ENCODE measurements at places on chromosomes 1 and 21.

DNA sequence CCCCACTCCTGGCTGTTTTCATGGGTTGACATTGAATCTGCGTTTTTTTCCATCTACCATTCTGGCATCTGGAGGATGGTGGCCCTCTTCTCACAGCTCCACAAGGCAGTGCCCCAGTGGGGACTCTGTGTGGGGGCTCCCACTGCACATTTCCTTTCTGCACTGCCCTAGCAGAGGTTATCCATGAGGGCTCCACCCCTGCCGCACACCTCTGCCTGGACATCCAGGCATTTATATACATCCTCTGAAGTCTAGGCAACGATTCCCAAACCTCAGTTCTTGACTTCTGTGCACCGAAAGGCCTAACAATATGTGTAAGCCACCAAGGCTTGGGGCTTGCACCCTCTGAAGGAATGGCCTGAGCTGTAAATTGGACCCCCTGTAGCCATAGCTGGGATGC is 147.9 kb upstream of the FMN2 start:
- DNase-seq: no peak

DNA sequence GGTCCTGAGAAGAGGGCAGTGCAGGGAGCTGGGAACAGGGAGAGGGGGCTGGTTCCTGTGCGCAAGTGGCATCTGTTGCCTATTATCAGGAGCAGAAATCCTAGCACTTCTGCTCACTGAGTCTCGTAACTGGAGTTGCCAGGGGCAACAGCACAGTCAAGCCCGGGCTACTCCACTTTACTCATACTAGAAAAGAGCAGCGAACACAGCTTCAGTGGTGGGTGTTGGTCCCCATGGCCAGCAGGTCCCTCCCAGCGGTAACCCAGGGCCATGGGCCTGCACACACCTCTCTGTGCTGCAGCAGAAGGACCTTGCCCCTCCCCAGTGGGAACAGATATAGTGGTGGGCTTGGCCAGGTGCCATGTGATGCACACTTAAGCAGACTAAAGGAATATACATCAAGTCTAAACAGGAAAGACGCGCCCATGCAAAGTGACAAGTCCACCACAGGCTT is 8.5 kb downstream of the PYCR2 start:
- no peak for DNase-seq

- DNase-seq: no peak
These were observed 21.4 kb downstream of the SEC16B start for GRCh38 chr1:177948336-177948972.

DNA sequence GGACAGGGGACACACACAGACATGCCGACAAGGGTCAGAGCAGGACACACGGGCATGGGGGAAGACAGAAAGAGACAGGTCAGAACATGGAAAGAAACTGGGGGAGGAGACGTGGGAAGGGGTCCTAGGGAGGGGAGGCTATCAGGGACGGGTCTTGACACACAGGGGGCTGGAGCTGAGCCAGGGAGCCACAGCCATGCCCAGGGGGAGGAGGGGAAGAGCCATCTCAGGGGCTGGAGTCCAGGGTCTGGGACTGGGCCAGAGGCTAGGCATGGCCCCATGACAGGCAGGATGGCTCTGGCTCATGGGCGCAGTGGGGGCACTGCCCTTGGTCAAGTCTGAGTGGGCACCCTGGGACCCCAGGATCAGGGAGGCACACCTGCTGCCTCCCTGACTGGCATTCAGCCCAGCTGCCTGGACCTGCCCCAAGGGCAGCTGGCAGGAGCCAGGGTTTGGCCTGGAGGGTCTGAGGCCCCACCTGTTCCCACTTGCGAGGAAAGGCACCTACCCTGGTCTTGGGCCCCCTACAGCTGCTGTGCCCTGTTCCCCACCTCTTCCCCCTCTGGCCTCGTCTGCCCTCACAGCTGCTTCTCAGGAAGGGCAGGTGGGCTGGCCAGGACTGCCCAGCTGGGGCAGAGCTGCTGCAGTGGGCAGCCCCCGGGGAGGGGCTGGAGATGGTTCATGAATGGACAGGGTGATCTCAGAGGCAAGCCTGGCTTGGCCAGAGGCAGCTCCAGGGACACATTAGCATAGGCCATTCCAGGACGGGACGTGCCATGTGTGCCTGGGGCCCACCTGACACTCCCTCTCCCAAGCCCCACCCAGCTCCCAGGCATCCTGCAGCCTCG is 42.9 kb downstream of the HSPG2 start:
- no peak for DNase-seq

GRCh38 chr1:40699787-40700186 is 8.3 kb downstream of the NFYC start:
- no peak for DNase-seq

DNA sequence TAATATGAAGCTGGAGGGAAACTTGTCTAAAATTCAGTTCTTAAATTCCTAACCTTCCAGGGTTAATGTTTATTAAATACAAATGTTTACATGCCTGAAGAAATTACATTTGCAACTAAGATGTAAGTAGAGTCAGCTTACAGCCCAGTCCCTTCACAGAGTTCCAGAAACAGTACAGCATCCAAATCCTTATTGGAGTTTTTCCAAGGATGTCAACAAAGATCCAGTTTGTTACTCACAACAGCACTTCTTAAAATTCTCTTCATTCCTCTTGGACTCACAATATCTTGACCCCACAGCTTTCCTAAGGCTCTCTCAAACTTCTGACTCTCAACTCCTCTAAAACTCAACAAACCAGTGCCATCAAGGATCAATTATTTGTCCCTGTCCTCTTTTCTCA is 50.1 kb upstream of the RWDD3 start:
- no peak for DNase-seq

- no peak for DNase-seq
These were observed 411.4 kb upstream of the DEPDC1 start for GRCh38 chr1:68908316-68908715.

DNA sequence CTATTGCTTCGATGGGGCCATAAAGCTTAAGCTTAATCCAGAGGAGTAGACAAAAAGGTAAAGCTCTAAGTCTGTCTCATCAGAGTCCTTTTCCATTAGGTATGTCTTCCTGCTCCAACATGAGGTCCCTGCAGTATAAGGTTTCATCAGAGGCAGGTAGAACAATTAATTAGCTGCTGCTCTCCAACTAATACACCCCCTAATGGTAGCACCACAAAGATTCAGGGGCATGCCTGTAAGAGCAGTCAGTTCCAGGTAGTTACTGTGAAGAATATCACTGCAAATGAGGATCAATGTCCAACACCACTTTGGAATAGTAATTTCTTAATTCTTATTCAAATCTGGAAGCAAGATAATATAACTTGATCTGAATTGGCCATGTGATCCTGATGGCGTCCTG is 160.3 kb upstream of the ESRRG start:
- DNase-seq: no peak

GRCh38 chr1:205247130-205247921 is 19.6 kb downstream of the TMCC2 start:
- no peak for DNase-seq

GRCh38 chr21:31425138-31425537 is 81.1 kb upstream of the TIAM1 start:
- DNase-seq: no peak

DNA sequence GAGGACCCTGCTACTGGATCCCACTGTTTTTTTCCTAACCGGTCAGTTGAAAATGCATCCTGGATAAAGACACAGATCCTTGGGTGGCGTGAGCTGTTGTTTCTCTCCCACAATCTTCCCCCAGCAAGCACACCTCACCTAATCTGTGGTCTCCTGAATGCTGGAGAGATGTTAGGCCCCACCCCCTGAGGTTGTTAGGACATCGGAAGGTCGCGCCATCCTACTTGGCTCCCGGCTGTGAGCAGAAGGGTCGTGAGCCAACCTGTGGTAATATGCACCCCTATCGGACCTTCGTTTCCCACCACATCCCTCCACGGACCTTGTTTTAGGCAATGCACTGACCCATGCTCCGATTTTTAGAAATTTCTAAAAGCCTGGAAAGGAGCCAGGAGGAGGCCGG is 89.9 kb upstream of the IPO9 start:
- no peak for DNase-seq

DNA sequence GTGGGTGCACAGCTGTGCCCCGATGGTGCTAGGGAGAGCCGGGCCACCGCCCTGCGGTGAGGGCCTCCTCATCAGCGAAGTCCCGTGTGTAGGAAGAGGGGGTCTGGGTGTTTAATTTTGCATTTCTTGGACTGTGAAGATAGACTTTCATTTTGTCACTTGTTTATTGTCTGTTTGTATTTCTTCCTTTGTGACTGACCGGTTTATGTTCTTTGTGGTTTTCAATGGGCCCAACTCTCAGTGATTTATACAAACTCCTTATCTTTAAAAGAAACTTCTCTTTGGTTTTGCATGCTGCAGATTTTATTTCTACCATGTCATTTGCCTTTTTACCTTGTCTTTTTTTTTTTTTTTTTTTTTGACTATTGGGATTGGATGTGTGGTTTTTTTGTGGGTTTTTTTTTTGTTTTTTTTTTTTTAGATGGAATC is 65.1 kb downstream of the COL18A1 start:
- no peak for DNase-seq

DNA sequence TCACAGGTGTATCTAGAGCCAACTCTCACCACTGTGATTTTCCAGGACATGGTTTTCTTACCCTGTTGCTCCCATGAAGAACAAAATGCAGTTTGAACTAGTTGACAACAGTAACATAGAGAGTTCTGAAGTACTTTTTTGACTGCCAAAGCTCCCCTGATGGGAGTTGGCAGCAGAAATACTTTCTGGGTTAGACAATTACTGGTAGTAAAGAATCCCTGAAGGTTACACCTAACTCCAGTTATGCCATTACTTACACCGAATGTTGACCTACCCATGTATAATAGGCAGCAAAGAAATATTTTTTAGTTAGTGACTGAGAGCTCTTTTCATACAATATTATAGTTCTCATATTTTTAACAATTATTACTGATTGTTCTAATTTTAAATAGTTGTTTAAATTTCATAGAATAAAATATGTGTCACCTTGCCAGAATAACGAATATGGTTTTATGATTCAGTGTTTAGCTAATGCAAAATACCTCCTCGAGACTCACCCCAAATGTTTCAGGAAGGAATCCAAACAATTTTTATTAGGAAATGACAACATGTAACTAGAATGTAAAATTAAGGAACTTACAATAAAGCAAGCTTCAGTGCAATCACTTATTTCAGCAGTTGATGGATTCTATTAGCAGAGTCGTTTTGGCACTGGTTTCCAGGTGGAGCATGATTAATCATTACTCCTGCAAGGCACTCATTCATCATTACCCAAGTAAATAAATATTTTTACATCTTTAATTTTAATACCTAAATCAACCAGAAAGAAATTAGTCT is 237.6 kb downstream of the MRPL39 start:
- DNase-seq: no peak

- no peak for DNase-seq
These were observed 406.8 kb upstream of the BEND5 start for GRCh38 chr1:49183489-49183888.

- no peak for DNase-seq
These were observed 30.6 kb upstream of the ATG4C start for GRCh38 chr1:62753031-62753965.

DNA sequence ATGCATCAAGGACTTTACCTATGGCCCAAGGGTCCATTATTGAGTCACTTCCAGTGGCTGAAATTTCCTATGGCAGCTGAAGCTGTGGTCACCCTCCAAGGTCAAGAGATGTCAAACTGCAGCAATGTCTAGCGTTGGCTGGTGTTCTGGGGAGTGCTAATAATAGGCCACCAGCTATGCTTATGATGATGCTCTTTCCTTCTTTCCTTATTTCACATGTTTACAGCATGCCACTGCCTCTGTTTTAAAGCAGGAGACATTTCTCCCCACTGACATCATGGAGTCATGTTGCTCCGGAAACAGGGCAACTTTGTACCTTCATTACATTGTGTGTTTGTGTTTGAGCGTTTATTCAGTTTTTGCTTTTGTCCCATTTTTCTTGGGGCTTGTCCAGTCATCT is 62.6 kb upstream of the CYYR1 start:
- DNase-seq: no peak

DNA sequence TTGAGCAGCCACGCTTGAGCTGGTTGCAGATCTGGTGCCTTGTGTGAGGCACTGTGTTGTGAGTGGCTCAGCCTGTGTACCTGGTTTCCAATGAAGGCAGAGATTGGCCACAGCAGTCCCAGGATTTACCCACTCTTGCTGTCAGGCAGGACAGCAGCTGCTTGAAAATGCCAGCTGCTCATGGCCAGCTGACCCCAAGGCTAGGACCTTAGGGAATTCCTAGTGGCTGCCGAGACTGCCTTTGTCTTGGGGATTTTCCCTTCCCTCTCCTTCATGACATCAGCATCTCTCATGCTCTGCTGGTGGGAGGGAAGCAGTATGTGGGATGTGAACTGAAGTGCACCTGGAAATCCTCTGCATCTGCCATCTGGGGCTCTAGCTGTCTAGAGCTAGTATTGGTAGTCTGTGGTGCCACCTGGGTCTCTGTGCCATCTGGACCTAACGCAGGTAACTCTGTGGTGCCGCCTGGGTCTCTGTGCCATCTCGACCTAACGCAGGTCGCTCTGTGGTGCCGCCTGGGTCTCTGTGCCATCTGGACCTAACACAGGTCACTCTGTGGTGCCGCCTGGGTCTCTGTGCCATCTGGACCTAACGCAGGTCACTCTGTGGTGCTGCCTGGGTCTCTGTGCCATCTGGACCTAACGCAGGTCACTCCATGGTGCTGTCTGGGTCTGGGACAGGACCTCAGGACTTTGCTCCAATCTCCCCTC is 3.8 kb upstream of the LRRC47 start:
- no peak for DNase-seq

GRCh38 chr1:111691886-111692285 is 47.3 kb downstream of the INKA2 start:
- DNase-seq: no peak

DNA sequence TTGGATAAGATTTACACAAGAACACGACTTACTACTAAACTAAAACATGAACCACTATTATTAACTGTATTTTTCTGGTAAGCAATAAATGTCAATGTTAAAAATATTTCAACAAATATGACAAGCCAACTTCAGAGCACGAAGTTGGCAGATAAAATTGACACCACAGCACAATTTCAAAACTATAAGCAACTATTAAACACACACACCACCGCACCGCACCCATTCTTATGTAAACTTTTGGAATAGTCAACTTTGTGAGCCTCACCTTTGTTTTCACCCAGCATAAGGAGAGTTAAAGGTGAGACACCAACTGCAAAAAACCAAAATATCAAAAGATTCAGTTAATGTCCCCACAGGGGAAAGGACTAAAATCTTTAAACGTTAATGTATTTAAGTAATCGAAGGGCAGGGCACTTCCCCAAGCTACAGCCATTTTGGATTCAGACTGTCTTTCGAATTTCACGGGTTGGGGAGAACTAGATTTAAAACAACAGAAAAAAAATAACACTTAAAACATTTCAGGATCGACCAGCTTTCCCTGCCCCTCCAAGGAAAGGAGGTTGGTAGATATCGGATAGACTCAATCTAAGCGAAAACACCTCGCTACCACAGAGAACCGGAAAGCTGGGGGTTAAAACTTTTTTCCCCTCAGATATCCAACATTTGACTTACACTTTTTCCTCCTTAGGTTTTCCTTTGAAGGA is 872 bp downstream of the GPBP1L1 start:
- no peak for DNase-seq

DNA sequence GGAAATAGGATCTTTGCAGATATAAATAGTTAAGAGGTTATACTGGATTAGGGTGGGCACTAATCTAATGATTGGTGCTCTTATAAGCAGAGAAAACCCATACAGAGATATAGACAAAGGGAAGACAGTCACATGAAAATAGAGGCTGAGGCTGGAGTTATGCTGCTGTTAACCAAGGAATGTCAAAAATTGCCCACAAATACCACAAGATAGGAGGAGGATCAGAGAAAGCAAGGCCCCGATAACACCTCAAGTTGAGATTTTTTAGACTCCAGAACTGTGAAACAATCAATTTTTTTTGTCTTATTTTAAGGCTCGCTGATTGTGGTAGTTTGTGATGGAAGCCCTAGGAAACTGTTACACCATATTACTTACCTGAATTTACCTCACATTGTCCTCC is 513.2 kb downstream of the COL11A1 start:
- DNase-seq: no peak

Data from pulmonary artery endothelial cell (primary cell).